ENCODE measurements at places on chromosomes 5 and 9. TPM values are rescaled to one million over a fixed set of nuclear protein-coding genes. Genes with fewer than 3 reads are reported as not detected.

GRCh38 chr5:80275347-80275746, 19.5 kb upstream of the SERINC5 start:
- DNase-seq: no peak

DNA sequence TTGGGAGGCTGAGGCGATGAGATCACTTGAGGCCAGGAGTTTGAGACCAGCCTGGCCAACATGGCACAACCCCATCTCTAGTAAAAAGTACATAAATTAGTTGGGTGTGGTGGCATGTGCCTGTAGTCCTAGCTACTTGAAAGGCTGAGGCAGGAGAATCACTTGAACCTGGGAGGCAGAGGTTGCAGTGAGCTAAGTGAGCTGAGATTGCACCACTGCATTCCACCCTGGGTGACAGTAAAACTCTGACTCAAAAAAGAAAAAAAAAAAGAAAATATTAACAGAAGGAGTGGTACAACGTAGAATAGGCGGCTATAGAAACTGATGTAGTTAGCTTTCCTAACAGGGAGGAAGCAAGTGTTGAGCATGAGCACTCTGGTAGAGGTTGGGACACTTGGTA, 59.9 kb downstream of the PBX3 start:
- DNase-seq: peak; percentile 31

Gene FOXI1
- polyA plus RNA-seq: not detected

Gene HTR4
- polyA plus RNA-seq: not detected

Gene EIF4EBP3
- polyA plus RNA-seq: 2.8 TPM

- no peak for DNase-seq
Measured at GRCh38 chr5:6674421-6674820, 38.8 kb upstream of the TENT4A start.

Gene PCDHB15
- polyA plus RNA-seq: 0.28 TPM

Gene ARHGEF37
- 5.1 TPM for polyA plus RNA-seq

- no peak for DNase-seq
Measured at GRCh38 chr5:83227611-83228010, 150.3 kb downstream of the XRCC4 start.

- DNase-seq: no peak
Measured at GRCh38 chr9:79917421-79917820, 345.7 kb downstream of the TLE4 start.

Gene C8G
- polyA plus RNA-seq: 0.39 TPM

Gene FOXD4L6
- not detected for polyA plus RNA-seq

Gene RORB
- polyA plus RNA-seq: 0.05 TPM

Gene PIP5K1B
- polyA plus RNA-seq: not detected

DNA sequence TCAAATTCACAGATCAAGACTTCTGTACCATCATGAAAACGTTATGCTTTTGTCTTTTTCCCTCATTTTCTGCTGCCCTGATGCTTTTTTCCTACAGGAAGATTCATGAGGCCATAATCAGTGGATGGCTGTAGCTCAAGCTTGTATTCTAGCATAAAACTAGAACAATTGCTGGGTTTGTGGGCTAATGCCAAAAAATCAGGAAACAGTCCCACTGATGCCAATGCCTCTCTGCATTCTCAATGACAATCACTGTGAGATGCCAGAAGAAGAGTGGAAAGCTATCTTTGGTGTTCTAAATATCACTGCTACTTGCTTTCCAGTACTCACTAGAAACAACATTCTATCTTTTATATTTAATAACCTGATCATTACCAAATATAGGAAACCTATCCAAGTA, 33.3 kb upstream of the FAM170A start:
- DNase-seq: no peak

- DNase-seq: no peak
Measured at GRCh38 chr9:36163049-36163785, 6.0 kb upstream of the CCIN start.

DNA sequence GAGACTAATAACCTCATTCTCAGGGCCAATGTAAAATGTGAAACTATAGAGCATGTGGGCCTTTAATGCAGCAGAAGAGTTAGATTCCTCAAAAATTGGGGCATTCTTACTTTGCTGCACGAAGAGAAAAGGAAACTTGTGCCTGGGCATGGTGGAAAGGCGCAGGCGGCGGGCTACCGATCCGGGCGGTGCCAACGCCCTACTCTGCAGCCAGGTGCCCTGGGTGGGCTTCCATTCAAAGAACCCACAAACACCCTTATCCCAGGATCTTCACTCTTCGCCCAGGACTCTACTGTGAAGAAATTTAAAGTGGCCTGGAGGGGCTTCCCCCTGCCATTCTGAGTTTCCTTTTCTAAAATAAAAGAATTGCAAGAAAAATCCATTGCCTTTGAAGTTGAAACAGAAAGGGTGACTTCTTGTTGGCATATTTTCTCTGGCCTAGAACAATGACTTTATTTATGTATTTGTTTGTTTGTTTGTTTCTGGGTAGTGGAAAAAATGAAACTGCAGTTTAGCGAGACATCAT, 124.9 kb downstream of the TMEM161B start:
- DNase-seq: no peak

GRCh38 chr5:34529581-34530331, 126.4 kb upstream of the RAI14 start:
- DNase-seq: peak; percentile 55

- DNase-seq: no peak
Measured at GRCh38 chr5:130805648-130806047, 359.4 kb downstream of the HINT1 start.

- peak; percentile 93 for DNase-seq
Measured at GRCh38 chr5:92552206-92553160, 1028.5 kb downstream of the NR2F1-AS1 start.

DNA sequence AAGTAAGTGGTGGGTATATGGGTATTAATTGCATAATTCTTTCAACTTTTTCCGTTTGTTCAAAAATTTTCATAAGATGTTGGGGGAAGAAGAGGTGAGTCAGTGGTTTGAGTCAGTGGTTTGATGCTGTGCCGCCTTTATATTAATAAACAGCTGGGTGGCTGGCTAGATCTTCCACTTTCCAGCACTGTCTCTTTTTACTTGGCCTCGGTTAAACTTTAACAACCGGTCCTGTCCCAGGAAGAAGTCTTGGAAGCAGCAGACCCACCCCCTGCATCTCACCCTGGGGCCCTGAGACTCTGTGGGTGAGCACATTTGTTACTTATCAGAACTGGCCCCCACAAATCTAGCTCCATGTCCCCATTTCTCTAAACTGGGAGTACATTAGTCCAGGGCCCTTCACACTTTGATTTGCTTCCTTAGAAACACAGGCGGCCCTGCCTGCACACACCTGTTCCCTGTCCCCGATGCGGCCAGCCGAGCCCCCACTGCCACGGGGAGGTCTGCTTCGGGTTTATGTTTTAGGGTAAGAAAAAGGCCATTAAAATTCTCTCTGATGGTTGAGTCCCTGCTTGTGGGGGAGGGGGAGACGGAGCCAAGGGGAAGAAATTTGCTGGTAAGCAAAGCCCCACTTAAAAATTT, 90.7 kb downstream of the PTCH1 start:
- DNase-seq: peak; percentile 48

- peak; percentile 9 for DNase-seq
Measured at GRCh38 chr5:146137967-146138403, 32.6 kb upstream of the PLAC8L1 start.

GRCh38 chr9:9942764-9943424, 669.9 kb downstream of the PTPRD start:
- DNase-seq: peak; percentile 51

Gene ACOT12
- polyA plus RNA-seq: not detected

DNA sequence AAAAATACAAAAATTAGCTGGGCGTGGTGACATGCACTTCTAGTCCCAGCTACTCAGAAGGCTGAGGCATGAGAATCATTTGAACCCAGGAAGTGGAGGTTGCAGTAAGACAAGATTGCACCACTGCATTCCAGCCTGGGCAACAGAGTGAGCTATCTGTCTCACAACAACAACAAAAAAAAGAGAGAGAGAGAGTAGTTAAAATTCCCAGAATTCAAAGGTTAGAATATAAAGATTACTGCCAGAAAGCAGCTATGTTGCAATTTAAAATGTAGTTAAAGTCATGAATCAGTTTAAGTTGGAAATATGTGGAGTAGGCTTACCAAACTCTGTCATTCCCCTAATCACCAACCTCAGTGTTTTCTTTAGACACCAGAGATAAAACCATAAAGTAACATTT, 58.7 kb upstream of the SUSD1 start:
- peak; percentile 54 for DNase-seq

DNA sequence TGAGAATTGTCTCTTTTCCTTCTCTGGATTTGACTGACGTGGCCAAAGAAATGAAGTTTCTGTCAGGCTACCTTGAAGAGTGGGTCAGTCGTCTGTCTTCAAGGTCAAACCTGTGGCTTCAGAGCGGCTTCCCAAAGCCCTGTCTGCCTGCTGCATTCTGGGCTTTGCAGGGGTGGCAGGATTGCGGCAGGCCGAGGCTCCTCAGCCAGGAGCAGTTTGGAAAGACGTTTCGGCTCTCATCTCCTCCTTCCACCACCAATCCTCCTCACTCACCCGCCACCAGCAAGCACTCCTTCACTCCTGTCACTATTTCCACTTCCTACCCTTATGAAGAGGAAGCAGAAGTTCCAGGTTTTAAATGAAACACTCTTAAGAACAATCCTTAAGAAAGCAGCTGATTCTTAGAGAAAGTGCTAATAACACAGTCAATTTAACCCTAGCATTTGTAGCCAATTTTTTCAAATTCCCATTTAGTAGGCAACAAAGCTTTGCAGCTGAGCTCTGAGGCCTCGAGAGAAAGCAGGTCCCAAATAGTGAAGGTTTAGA, 351.7 kb downstream of the ZNF608 start:
- no peak for DNase-seq

DNA sequence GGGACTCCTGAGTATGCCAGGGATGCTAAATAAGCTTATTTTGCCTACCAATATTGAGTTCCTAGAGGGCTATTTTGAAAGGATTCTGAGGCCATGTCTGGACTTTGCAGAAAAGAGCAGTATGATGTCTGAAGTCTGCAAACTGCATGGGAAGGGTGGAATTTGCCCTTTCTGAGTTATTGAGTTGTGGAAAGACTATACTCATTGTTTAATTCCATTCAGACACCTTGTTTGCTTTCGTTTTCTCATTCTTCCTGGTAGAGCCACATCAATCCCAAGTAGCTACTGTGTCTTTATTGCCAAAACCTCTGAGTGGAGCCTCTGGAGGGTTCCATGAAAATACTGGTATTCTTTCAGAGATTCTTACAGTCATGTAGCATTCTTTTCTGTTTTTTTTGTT, 50.9 kb upstream of the PPP1R2B start:
- no peak for DNase-seq

Gene SLC25A2
- not detected for polyA plus RNA-seq

Gene PRRT1B
- polyA plus RNA-seq: not detected

GRCh38 chr9:88586452-88586851, 51.5 kb downstream of the NXNL2 start:
- no peak for DNase-seq

DNA sequence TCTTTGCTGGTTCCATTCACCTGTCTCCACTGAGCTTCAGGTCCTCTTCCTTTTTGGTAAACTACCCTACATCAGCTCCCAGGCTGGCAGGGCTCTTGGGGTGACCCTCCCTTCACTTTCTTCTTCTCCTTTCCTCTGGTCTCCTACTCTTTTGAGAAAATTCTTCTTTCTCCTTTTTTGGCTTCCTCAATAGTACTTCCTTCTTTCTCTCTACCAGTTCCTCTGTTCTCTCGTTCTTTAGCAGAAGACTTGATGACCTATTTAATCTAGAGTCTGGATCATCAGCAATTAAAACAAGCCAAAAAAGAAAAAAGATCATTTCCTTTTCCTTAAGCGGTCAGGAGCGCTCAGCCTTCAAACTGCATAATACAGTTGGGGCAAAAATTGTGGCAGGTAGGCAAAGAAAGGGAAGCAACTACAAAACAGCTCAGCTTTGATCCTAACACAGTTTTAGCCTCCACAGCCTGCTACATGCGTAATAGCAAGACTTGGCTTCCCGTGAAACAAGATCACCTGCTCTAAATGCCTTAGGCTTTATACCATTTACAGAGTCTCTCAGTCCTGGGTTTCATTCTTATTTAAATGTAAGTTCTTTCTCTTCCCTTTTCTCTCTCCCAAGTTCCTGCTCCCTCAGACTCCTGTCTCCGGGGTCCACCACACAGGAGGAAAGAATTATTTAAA, 14.0 kb upstream of the GSN start:
- DNase-seq: no peak

DNA sequence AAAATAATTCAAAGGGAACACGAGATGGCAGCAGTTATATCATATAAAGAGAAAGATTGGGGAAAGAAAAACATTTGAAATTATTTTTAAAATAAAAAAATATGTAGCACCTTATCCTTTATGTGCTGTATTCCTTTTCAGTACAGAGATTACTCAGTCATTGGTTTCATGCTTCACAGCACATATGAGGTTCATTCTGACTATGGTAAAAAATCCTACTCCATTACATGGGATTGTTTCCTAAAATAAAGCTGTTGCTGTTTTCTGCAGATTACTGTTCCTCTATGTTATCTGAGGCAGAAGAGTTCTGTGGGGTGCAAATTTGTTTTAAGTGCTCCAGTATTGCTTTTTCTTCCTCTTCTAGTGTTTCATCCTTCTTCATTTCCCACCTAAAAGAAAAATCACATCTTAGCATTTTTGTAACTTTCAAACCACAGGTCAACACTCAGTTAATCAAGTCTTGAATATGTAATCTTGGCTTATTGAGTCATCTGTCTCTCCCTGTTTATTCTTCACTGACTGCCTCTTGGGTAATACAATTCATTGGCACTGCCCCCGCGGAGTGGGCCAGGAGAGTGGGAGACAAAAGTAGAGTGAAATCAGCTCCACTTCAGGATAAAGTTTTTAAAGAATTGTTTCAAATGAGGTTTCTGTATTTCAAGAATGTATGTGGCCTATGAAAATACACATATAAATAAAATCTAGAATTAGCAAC, 412.5 kb upstream of the POU5F2 start:
- DNase-seq: no peak

DNA sequence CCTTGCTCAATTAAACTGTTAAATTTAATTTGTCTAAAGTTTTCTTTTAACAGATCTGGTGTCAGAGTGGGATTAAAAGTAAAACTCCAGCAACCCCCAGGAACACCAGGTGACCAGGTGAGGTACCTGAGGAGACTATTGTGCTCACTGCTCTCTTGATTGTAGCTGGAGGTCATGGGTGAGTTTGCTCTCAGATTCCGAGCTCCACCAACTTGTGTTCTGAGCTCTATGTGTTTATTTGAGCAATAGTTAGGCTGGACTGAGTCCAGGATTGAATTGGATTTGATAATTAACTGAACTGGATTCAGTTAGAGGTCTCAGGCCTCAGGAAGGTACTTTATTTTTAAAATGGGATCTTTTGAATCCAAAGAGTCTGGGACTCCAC, 17.9 kb upstream of the SCGB3A2 start:
- DNase-seq: no peak

Gene SLC4A9
- polyA plus RNA-seq: 0.07 TPM

Gene CSF2
- polyA plus RNA-seq: 7.2 TPM

GRCh38 chr9:136488247-136489214, 5.7 kb upstream of the SEC16A start:
- peak; percentile 43 for DNase-seq

DNA sequence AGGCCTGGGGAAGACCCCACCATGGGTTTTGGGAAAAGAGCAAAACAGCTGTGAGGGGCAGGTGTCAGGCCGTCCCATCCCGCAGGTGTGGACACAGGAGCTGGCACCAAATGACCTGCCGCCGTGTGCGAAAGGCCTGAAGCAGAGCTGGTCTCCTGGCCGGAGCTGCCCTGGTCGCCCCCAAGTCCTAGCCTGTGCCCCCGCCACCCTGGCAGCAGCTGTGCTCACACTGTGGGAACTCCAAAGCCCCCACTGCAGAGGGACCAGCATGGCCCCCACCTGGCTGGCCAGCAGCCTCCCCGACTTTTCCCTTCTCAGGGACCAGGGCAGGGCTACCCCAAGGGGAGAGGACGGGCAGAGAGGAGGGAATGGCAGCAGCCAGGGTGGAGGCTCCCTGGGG, 88.4 kb downstream of the KCNT1 start:
- DNase-seq: no peak

Gene NIPAL4
- polyA plus RNA-seq: 6.1 TPM

GRCh38 chr9:125635888-125636287, 71.1 kb downstream of the MAPKAP1 start:
- DNase-seq: no peak
